ENCODE measurements at places on chromosomes 1 and 21.

DNA sequence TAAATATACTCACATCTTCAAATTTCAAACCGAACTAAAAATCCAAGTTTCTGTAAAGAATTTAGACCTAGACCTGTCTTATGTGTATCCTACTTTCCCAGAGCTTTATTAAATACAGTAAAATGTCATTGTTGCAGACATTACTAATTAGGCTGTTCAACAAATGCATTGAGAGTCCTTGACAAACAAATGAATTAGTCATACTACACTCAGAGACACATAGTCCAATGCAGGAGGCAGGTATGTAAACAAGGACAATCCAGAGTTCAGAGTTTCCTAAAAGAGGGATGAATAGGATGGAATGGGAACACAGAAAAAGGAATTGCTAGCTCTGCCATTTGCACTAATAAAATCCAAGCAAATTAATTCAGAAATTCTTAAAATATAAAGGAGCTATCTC lies 1.6 kb upstream of the EGLN1 start:
- no peak for DNase-seq

DNA sequence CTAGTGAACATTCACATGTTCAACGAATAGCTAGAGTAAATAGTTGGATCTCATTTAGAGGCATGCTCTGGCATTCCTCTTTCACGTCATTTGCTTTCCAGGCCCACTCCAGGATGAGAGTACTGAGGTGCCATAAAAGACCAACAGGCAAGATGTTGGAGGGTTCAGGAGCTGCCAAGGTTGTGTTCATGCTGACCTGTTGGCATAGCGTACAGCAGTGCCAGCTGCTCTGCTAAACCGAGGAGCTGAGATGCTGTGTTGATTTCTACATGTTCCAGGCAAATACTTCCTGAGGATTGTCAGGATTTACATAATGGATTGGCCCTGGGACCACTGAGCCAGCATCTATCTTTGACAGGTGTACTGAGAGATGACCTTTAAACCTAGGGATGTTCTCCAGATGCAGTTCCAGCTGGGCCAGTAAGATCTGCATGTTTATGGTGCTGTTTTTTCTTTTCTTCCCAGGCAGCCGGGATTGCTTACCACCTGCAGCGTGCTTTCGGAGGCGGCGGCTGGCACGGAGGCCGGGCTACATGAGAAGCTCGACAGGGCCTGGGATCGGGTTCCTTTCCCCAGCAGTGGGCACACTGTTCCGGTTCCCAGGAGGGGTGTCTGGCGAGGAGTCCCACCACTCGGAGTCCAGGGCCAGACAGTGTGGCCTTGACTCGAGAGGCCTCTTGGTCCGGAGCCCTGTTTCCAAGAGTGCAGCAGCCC lies 66.9 kb downstream of the DISC1 start:
- DNase-seq: no peak

GRCh38 chr1:67105508-67105907 lies 29.3 kb downstream of the C1orf141 start:
- DNase-seq: no peak

- no peak for DNase-seq
Measured at GRCh38 chr1:60978421-60979357, 103.7 kb upstream of the NFIA start.

- no peak for DNase-seq
Measured at GRCh38 chr1:163072658-163073057, 3.5 kb downstream of the RGS4 start.

DNA sequence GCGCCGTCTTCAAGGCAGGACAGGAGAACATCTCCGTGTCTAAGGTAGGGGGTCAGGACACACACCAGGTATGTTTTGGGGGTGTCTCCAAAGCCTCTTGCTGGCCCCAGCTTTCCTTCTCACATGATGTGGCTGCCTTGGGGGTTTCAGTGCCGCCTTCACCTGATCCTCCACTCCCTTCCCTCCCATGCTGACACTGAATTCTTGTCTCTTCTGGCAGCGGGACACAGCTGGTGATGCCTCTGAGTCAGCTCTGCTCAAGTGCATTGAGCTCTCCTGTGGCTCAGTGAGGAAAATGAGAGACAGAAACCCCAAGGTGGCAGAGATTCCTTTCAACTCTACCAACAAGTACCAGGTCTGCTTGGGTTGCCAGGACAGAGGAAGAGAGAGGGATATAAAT lies 13.5 kb downstream of the ATP1A2 start:
- no peak for DNase-seq

DNA sequence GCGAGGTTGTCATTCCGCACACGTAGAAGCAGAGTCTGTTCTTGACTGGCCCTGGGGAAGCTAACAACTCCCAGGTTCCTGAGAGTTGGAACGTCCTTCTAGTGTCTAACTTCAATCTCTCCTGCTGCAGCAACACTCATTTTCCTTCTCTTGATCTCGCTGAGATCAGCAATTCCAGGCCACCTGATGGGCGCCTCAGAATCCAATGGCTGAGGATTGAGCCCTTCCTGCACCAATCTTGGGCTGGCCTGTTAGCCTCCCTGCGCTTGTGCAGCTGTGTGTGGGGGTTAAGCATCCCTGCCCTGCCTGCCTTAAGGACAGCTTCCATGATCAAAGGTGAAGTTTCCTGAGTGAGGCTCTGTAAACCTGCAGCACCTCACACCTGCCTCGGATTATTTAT lies 87.9 kb downstream of the SYT2 start:
- no peak for DNase-seq

DNA sequence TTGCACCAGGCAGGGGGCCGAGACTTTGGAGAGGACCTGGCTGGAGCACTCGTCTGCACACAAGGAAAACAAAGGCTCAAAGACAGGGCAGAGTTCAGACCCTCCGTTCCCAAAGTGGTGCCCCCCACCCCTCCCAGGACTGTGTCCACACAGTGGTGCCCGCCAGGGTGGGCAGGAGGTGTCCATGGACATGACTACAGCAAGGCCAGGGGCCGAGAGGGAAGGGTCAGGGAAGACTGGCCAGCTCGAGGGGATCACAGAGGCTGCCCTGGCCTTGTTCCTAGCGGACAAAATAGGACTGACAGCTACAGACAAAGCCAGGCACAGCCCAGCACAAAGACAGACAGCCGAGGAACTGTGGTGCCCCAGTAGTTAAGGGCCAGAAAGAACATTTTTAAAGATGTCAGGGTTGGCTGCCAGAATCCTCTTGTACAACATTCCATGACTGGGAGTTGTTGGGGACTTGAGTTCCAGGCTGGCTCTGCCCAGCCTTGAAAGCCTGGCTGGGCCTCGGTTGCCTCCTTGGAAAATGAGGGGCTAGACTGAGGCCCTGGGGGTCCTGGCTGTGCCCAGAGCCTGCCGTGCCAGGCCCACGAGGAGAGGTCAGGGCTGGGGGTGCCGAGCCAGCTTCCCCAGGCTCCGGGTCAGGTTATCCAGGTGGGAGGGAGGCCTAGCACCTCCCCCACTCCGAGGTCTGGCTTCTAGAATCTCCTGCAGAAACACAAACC lies 63.7 kb downstream of the SLX9 start:
- DNase-seq: no peak

- DNase-seq: no peak
Measured at GRCh38 chr1:90149101-90149500, 154.2 kb downstream of the ZNF326 start.

GRCh38 chr1:6263716-6264115 lies 2.8 kb upstream of the GPR153 start:
- DNase-seq: no peak

- no peak for DNase-seq
Measured at GRCh38 chr21:27407271-27407670, 440.4 kb upstream of the ADAMTS5 start.

DNA sequence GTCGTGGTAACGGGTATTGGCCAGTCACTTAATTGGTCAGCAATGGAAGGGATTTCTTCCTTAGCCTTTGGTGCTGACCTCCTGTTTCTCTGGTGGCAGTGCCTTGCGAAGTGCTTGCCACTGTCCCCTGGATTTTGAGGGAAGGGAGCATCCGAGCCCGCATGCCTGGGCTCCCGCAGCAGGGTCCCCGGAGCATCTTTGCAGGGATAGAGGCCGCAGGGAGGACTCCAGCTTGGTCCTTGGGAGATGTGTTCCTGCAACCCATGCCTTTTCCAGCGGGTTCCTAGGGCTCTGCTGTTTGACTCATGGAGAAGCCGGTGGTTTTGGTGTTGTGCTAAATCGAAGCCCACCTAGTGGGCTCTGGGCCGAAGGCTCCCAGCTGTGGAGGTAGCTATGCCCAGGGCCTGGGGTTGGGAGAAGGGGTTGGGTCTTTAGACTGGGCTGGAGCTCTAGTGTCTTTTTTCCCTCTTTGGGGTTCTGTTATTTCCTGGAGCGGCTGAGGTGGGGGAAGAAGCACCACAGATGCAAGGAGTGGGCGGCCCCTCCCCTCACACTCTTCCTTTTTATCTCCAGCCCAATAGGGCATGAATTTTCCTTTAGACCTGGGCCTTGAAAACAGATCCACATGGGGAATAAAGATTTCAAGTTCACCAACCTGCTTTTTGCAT lies 39.0 kb downstream of the PIK3CD start:
- no peak for DNase-seq

DNA sequence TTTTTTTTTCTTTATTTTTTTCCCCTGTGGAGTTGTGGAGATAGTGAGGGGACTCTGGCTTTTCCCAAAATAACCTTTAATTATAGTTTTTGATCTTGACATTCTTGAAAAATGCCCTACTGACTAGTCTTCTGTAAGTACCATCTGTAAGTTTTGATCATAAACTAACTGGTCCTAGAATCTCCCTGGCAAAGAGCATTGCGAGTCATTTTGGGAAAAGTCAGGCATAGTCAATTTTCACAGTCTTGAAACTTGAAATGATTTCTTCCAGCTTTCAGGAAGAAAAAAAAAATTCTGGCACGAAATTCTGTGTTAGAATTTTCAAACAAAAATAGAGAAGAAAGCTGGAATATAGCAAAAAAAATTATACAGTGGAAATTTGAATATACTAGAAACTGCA lies 181.2 kb upstream of the SNX7 start:
- DNase-seq: no peak

DNA sequence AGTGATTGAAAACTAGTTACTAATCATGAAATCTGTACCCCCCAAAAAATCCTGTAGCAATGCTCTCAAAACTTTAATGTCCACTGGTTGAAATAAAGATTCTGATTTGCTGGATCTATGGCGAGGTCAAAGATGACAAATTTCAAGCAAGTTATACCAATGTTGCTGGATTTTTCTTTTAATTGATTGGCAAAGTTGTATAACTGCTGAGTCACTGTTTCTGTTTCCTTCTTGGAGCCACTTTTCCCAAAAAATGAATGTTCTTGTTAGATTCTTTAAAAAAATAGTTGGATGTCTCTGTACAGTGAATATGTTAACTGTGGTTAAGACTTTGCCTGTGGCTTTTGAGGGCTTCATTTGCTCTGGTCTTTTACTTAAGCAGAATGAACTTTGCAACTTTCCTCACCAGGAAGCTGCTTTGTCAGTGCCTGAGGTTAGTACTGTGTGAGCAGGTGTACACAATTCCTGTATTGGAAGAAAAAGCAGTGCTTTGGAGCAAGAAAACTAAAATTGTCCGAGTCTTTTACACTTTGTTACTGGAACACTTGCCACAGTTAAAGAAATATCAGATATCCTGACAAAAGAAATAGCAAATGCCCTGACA lies 1211.9 kb downstream of the MRPL39 start:
- DNase-seq: no peak

GRCh38 chr1:201414051-201414738 lies 7.3 kb downstream of the TNNI1 start:
- no peak for DNase-seq

GRCh38 chr1:170310951-170311350 lies 165.2 kb downstream of the NTMT2 start:
- no peak for DNase-seq

DNA sequence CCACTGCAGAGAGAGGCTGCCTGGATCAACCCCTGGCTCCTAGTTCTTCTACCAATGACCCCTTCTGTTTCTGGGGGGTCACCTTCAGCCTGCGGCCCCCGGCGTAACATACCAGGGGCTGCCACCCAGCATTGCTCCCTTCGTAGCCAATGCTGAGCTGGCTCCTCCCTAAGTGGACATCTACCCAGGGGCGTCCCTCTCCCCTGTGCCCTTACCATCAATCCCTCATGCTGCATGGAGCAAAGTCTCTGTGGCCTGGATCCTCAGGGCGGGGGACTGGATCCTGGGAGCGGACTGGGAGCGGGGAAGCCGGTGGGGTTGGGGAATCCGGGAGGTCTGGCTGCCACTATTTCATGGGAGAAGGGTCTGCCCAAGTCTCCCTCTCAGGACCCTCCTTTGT lies 28.6 kb downstream of the TRIM67 start:
- DNase-seq: no peak

DNA sequence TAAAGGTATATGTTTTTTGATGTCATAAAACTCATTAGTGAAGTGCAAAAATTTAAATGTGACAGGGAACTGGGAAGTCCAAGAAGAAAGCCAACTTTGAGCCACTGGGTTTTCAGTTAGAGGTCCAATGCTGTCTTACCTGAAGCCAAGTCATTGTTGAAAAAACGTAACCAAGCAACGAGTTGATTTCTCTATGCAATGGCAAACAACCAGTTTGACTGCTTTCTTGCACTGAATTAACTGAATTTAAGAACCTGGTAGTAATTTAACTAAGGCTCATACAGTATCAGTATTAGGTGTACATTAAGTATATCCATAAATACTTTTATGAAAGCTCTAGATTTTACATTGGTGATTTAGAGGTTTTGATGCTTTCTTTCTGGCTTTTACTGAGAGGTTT lies 20.2 kb upstream of the S1PR1 start:
- DNase-seq: no peak

DNA sequence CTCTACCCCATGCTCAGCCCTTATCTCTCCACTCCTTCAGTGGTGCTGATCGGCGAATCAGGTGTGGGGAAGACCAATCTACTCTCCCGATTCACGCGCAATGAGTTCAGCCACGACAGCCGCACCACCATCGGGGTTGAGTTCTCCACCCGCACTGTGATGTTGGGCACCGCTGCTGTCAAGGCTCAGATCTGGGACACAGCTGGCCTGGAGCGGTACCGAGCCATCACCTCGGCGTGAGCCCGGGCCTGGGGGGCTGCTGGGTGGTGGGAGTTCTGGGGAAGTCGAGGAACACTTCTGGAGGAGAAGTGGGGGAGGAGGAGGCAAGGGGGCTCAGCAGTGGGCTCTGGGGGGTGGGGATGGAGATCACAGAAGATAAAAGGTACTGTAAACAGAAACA lies 4.9 kb downstream of the RAB25 start:
- no peak for DNase-seq

DNA sequence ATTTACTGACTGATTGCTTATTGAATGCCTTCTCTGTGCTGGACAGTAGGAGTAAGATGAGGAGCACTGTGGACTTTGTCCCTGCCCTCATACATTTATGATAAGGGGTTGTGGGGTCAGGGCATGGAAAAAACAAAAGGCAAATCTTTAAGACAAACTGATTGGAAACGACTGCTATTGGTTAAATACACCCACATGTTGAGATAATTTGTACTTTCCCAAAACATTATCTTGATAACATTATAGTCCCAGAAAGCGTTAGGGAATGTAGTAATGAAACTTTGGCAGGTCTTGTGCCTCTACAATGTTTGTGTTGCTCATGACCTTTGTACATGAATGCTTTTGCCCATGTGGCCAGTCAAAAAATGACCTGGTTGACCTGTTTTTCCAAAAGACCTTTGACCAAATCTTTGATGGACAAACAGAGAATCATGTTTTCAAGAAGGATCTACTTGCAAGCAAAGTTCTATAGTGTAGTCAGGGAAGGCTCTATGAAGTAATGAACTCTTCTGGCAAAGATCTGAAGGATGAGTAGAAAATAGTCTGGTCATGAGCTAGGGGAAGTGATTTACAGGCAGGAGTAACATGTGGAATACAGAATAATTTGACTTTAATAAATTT lies 50.9 kb downstream of the LEPR start:
- DNase-seq: no peak

Measured in HFF-Myc (cell line).